ENCODE measurements at places on chromosomes 6 and 20.

DNA sequence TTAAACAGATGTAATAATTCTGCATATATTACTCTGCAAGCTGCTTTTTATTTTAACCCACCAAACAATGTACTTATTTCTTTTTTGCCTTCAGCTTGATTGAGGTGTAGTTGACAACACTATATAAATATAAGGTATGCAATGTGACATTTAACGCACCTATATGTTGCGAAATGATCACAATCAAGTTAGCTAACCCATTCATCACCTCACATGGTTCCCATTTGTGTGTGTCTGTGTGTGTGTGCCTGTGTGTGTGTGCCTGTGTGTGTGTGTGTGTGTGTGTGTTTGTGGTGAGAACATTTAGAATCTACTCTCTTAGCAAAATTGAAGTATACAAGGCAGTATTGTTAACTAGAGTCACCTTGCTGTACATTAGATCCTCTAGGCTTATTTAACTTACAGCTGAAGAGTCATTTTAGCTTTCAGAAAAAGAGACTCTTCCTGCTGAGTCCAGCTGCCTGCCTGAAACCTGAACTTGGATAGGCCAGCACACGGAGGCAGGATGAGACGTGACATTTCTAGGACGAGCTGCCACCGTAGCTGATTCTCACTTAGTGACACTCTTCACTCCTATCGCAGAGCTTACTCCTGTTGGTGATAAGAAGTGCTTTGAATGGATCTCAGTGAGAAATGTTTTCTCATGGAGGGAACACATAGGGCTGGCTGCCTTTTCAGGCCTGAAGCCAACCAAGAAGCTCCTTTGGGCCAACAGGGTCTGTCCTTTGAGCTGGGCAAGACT, 126.5 kb upstream of the RIPOR2 start:
- DNase-seq = no peak

DNA sequence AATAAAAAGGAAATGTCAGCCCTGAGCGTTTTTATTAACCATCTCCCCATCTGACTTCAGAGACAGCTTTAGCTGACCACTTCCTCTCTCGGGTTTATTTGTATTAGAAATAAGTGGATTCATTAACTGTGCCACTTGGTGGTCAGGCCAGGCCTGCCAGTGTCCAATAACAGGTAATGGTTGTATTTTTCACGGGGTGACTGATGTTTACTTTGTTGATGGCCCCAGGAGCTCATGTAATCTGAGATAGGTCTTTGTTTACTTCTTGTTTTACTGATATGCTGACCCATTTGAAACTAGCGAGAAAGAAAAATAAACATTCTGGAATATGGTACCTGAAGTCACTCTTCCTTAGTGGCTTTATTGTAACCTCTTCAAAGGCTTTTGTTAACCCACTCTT, 504.3 kb upstream of the SLC35B3 start:
- DNase-seq = no peak

DNA sequence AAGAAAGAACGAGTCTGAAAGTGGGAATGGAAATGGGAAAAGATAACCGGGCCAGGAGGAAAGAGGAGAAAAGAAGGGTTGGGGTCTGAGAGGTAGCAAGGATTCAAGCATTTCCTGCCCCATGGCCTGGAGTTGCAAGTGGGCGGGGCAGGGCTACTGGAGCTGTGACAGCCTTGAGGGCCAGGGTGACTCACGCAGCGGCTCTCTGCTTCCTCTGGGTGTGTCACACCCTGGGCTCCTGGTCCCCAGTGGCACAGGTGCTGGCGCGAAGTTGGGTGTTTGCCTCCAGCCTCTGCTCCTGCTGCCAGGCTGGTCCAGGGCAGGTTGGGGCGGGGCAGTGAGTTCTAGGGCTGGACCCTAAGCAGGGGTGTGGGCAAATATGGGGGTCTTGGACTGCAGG, 3.3 kb upstream of the ULBP3 start:
- peak; percentile 49 for DNase-seq

GRCh38 chr6:33909737-33910136, 105.9 kb upstream of the MLN start:
- DNase-seq = no peak

- no peak for DNase-seq
Measured at GRCh38 chr20:16671753-16672152, 58.1 kb upstream of the SNRPB2 start.

DNA sequence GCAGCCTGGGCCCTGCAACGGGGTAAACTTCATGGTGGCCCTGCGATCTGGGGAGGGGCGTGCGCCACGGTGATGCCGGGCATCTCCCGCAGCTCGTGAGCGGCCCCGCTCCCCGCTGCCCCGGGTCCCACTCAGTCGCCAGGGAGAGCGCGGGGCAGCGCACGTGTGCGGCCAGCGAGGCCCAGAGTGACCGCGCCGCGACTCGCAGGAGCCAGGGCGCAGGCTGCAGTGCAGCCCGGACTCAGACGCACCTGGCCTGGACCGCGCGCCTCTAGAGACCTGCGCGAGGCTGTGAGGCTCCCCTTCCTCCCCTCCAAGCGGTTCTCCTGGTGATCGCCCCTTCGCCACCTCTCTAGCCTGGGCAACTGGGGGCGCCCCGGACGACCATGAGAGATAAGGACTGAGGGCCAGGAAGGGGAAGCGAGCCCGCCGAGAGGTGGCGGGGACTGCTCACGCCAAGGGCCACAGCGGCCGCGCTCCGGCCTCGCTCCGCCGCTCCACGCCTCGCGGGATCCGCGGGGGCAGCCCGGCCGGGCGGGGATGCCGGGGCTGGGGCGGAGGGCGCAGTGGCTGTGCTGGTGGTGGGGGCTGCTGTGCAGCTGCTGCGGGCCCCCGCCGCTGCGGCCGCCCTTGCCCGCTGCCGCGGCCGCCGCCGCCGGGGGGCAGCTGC, 652 bp downstream of the BMP6 start:
- no peak for DNase-seq

- DNase-seq = no peak
Measured at GRCh38 chr6:69936674-69937363, 70.5 kb downstream of the COL19A1 start.

DNA sequence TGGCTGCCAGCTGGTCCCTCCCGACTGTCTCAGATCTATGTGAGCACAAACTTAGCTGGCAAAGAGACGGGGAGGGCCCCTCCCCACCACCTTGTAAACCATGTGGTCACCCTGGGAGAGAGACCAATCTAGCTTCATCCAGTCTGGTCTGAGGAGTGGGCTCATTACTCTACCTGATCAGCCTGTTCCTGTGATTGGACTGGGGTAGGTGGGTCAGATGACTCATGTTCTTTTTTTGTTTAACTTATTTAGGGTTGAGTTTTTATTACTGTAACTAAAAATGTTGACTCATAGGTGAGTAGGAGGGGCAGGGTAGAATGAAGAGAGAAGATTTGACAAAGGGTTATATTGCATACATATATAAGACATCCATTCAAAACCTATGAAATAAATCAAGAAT, 4.7 kb downstream of the GSTA4 start:
- peak; percentile 28 for DNase-seq

- DNase-seq = no peak
Measured at GRCh38 chr6:163842467-163842866, 427.9 kb downstream of the QKI start.

GRCh38 chr6:11639376-11640235, 102.1 kb downstream of the TMEM170B start:
- DNase-seq = no peak

DNA sequence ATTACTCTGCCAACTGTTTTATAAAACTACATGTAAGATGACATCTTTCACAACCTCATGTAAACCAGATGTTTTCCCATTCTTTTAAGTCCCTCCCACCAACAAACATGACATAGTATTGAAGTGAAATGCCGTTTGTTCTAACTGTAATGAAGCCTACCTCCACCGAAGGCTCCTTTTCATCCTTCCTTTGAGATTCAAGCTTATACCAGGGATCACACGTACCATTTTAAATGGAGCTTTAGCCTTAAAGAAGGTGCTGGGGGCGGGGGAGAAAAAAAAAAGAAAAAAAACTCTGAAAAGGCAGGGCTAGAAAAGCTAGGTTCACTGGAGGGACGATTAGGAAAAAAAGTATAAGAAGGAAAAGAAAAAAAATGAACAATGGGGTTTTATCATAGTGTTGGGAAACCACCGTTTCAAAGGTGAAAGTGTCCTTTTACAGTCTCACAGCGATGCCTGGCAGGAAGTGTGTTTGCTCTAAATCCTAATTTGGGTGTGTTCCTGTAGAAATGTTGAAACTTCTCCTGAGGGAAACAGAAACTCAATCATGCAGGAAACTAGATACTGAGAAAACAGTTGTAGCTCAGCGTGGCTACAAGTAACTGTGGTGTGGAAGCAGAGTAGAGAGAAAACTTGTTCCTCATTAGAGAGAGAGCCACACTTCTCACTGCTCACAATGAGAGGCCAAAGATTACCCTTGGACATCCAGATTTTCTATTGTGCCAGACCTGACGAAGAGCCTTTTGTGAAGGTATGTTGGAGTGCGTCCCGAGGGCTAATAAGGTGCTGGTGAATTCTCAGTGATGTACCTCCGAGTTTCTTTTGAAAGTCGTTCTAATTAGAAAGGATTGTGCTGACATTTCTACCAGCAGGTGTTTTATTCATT, 37.6 kb upstream of the HINT3 start:
- DNase-seq = peak; percentile 59

GRCh38 chr6:134925800-134926199, 24.1 kb downstream of the ALDH8A1 start:
- no peak for DNase-seq

DNA sequence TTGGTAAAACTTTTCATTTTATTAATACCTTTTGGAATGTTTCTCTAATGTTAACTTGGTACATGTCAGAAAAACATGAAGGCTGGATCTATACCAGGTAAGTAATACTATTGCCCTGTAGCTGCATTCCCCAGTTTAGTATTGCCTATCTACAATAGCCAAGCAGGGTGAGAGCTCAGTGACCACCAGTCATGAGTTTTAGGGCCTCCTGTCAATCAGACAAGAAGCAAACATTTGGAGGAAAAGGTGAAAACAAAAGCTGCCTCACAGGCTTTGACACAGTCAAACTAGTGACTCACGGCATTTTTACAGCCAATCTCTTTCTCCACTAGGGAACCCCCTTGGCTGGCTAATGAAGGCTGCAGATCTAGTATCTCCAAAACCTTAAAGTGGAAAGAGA, 9.5 kb upstream of the CDC5L start:
- DNase-seq = no peak

- no peak for DNase-seq
Measured at GRCh38 chr6:21447987-21448386, 145.6 kb upstream of the SOX4 start.

DNA sequence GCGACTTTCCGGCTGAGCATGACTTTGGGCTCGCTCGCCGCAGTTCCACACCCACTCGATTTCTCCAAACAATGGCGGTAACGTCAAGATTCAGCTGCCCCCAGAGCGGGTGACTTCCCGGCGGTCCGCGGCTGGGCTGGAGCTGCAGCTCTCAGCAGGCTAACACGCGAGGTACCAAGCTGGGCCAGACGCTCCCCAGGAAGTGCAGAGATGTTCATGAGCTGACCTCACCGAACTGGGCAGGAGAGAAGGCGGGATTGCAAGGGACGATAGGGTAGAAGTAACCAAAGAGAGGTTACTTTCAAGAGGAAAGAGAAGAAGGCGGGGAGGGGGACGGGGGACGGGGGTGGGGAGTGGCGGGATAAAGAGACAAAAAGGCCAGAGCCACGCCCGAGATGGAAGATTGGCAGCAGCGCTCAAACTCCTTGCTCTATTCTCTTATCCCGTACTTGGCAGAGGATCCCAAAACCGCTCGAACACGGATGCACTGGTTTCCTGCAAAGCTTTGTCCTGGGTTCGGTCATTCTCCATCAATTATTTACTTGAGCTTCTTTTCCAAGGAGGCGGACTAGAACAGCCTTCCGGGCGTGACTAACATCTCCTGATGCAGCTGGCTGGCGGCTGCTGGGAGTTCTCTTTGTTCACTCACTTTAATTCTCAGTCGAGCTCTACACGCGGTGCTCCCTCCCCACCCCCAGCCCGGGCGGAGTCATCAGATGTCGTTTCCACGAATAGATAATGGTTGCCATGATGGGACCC, at the start of gene MTCL3:
MTCL3 (minus strand) TSS at position 626 of the 759 bp plus-strand sequence.
- peak; percentile 55 for DNase-seq

- no peak for DNase-seq
Measured at GRCh38 chr20:46171909-46172308, 53.8 kb downstream of the CD40 start.
